ENCODE measurements at places on chromosomes 5 and 9.
A peak's percentile ranks its signal among the peaks of the same experiment; 100 is the strongest.

- peak; percentile 53 for DNase-seq
These were observed 45.1 kb upstream of the TRIO start for GRCh38 chr5:14097998-14098471.

DNA sequence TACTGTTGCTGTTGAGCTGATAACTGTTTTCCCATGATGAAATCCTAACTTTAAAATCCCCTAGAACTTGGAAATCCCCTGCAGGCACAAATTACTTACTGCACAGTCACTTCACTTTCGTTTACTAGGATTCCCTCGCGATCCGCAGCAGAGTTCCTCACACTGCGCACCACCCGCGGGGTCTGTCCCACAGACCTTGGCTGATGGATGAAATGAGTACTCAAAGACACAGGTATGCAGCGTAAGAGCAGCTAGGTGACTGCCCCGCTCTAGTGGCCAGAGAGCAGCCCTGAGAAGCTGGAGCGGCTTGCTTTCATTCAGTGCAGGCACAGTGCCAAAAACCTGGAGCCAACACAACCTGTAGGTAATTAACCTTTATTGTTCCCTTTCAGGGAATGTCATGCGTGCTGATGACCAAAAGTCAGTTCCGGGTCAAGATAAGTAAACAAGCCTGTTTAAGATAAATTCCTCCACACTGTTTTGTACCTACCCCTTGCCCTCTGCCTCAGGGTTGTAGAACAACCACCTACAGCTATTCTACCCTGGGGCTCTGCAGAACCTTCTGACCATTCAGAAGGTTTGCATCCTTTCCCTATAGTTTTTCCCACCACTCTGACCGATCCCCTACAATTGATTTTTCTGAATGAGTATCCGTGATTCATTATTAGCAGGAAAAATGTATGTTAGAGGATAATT lies 191.2 kb downstream of the CDH9 start:
- no peak for DNase-seq

GRCh38 chr5:116361171-116361967 lies 213.3 kb downstream of the SEMA6A start:
- DNase-seq, result peak; percentile 32

DNA sequence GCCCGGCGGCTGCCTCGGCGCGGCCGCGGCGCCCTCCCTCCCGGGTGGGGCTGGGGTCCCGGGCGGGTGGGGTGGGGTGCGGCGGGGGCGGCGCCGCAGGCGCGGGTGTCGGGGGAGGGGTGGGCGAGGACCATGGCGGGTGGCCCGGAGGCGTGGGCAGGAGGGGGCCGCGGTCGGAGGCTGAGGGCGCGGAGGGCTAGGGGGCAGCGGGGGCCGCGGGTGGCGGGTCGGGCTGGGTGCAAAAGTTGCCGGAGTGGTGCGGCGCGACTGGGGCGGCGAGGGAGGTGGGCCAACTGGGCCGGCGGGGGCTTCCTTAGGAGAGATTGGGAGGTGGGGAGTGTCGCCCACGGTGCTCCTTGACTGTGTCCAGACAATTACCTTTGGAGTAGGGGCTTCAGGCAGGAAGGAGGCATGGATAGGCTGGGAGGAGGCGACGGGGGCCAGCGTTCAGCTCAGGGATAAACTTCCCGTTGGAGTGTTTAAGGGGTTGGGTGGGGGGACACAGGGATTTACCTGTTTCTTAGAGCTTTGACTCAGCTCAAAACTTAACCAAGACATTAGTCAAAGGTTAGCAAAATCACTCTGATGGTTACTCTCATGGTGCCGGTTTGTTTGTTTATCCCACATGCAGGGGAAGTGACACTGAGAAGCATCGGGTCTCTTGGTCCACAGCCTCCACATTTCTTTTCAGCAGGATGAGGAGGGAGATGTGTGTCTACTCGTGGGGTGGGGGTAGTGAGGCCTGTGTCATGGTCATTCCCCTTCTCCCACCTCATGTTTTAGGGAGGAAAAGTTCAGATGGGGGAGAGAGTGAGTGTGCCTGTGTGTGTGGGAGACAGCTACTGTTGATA lies 859 bp downstream of the CSNK1G3 start:
- DNase-seq, result peak; percentile 19

GRCh38 chr9:111427186-111427585 lies 57.0 kb downstream of the ECPAS start:
- peak; percentile 5 for DNase-seq

- no peak for DNase-seq
These were observed 127.2 kb upstream of the ADAMTSL1 start for GRCh38 chr9:18346745-18347144.

DNA sequence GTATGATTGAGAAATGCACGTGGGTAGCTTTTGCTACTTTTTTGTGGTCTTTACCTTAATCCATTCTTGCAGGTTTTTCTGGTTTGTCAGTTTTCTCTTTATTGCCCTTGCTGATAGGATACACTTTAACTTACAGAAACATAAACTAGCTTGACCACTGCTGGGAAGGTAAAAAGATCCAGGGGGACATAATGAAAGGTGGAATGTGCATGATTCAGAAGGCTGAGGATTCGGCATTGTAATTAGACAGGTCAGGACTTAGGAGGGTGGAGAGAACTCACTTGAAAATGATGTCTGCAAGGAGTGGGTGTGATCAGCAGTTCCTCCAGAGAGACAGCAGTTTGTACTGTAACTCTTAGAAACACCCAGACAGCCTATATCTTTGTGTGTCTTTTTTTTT lies 19.8 kb upstream of the TXNDC8 start:
- DNase-seq, result peak; percentile 81

DNA sequence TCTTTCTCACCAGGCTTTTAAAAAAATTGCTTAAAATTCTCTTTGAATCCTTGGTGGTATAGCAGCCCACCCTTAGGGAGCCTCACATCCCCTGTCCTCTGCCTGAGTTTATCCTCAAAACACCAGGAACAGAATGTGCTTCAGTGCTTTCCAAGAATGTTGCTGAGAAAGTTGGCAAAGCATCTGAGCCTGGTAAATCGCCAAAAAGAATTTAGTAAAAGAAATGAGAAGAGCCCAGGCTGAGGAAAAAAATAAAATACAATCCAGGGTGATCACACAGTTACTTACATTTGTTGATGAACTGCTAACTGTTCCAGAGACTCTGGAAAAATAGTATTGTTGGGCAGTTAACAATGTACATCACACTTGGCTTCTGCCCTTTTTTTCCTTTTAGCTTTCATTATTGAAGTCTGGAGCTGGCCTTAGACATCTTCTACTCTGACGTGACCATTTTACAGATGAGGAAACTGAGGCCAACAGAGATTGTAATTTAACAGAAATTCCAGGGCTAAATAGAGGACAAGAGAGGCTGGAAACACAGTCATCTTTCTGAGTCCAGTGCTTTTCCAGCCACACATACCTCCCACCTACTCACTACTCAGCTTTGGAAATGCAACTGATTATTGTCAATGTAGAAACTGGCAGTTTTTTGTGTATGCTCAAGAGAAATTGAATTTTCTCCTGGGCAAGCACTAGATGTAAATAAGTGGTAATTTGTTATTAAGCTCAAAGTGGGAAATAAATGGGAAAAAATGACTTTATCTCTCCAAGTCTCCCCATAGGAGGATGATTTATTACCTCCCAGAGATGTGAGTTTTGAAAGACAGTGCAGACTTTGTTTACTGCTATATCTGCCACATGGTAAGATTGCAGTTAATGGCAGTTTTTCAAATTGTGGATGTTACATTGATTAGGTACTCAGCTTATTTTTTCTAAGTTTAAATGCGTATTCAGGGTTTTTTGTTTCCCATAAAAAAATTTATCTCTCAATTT lies 86.7 kb upstream of the ALDH1A1 start:
- DNase-seq, result no peak

- DNase-seq, result no peak
These were observed 97.0 kb downstream of the CEMIP2 start for GRCh38 chr9:71671289-71671688.

- no peak for DNase-seq
These were observed 29.5 kb downstream of the NDUFS6 start for GRCh38 chr5:1830571-1831228.

- DNase-seq, result no peak
These were observed 31.7 kb downstream of the HSDL2 start for GRCh38 chr9:112411626-112412027.

DNA sequence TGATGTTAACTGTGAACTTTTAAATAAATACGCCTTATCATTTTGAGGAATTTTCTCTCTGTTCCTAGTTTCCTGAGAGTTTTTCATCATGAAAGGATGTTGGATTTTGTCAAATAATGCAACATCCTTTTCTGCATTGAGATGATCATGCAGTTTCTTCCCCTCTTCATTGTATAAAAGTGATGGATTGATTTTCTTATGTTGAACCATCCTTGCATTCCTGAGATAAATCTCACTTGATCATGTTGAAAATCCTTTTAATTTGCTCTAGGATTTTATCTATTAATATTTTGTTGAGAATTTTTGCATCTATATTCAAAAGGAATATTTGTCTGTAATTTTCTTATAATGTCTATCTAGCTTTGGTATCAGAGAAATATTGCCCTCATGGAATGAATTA lies 13.3 kb downstream of the FOXE1 start:
- no peak for DNase-seq

DNA sequence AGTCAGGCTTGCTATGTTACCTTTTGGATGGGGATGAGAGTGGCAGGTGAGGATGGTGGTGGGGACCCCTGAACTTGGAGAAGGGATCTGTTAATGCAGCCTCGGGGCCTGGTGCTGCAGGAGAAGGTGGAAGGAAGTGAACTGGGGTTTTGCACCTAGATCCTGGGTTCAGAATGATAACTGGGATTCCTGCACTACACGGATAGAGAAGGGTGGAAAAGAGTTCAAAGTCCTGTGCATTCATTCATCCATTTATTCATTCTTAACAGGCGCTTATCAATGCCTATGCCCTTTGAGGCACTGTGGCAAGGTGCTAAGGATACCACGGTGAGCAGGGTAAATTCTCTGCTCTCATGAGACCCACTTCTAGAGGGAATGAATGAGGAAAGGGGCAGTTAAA lies 41.7 kb upstream of the TJP2 start:
- DNase-seq, result no peak

- no peak for DNase-seq
These were observed 36.9 kb upstream of the CDK20 start for GRCh38 chr9:88011005-88011766.

- DNase-seq, result no peak
These were observed 42.4 kb downstream of the NKX2-5 start for GRCh38 chr5:173192561-173192960.

- peak; percentile 56 for DNase-seq
These were observed 41.9 kb downstream of the TNFAIP8 start for GRCh38 chr5:119397518-119398380.

DNA sequence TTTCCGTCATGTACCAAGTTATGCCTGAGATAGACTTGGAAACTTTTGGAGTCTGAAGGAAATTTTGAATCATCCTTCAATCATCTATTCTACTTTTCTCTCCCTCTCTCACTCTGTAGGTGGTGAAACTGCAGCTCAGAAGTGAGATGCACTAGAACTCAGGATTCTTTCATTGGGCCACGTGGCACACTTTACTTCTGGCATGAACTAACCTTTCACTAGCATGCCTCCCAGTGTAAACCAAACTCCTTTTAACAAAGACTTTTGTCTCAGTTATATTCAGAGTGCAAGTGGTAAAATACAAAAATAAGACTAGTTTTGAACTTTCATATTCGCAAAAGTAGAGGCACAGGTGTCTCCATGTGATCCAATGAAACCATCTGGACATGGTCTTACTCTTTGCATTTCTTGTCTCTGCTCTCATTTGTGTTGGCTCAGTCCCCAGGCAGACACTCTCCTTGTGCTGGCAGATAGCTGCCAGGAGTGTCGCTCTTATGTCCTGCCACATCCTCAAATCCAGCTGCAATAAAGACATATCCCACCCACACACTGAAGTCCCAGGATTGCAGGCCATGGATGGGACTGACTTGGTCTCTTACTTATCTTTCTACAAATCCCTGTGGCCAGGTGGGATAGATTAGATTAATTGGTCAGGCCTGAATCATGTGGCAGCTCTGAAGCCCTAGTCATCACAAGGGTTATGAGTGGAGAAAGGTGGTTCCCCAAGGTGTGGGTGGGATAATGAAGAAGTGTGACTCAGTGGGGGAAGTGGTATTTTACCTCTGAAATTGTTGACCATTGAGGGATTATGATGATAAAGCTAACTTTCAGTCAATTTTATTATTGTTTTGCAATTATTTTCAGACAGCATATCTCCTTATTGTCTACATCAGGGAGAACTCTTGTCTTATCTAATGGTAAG lies 267.5 kb downstream of the GABRB2 start:
- no peak for DNase-seq

DNA sequence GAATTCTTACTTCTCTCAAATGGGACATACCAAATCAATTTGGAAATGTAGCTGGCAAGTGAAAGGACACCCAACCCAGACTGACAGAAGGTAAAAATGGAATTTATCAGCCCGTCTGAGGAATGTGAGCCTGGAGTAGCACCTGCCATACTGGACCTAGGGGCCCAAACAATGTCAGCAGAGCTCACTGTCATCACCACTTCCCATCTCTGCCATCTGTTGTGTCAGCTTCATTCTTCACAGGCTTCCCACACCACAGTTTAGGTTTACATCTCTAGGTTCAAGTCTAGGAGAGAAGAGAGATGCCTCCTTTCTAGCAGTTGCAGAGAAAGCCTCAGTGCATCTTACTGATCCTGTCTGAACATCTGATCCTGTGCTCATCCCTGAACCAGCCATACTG lies 222.4 kb downstream of the DOCK8 start:
- no peak for DNase-seq

GRCh38 chr9:98873951-98874371 lies 66.5 kb downstream of the GALNT12 start:
- DNase-seq, result no peak

GRCh38 chr5:136061630-136062365 lies 33.0 kb downstream of the TGFBI start:
- DNase-seq, result no peak

DNA sequence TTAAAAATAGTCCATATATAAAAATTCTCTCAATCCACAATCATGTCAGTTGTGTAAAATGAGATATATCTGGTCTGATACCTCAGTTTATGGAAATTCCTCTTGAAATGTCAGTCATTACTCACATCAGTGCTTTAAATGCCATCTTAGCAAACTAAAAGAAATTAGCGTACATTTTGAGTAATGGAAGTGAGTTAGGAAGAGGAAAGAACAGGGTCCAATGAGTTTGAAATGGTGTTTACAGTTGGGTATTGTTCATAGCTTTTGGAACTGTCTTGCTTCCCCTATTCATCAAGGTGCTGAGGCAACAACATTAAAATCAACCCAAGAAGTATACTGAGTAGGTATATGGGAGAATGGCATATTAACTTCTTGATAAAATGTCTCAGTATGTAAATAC lies 8.7 kb upstream of the MTX3 start:
- DNase-seq, result no peak

- DNase-seq, result no peak
These were observed 30.9 kb downstream of the DMRT3 start for GRCh38 chr9:1007312-1007711.

- no peak for DNase-seq
These were observed 30.2 kb upstream of the CEP72 start for GRCh38 chr5:581941-582340.

GRCh38 chr9:96505316-96505991 lies 55.5 kb downstream of the HABP4 start:
- no peak for DNase-seq

GRCh38 chr9:127928676-127929624 lies 1.6 kb downstream of the PIP5KL1 start:
- DNase-seq, result no peak

- no peak for DNase-seq
These were observed 97.4 kb downstream of the DAB2IP start for GRCh38 chr9:121748727-121749423.

GRCh38 chr5:52497133-52497693 lies 290.5 kb upstream of the ITGA1 start:
- DNase-seq, result no peak

GRCh38 chr9:115212832-115213231 lies 94.9 kb upstream of the TNC start:
- no peak for DNase-seq

Measured in foreskin keratinocyte (primary cell).